Liver (tissue), 10 donors: ENCODE measurements at places on chromosomes 1 and 21.
A peak's percentile ranks its signal among the peaks of the same experiment; 100 is the strongest.

GRCh38 chr21:34983680-34984086 is 65.4 kb downstream of the RUNX1 start:
- DNase-seq, result no peak

GRCh38 chr1:29249170-29249691 is 12.9 kb downstream of the PTPRU start:
- no peak for DNase-seq

GRCh38 chr1:94231746-94232145 is 5.6 kb downstream of the ARHGAP29 start:
- no peak for DNase-seq

DNA sequence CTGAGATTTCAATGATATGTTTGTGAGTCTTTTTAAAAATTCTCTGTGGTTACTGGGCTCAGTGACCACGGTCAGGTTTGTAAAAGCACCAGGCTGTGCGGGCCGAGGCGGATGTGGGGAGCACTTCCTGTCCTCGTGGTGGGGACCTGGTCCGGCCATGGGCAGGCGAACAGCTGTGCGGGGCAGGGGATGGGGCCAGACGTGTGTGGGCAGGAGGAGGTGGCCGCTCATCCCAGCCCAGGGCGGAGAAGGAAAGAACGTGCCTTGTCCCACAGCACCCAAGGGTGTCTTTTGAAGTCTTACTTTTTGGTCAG is 5.2 kb upstream of the OXCT2 start:
- DNase-seq, result no peak

- no peak for DNase-seq
Observed at GRCh38 chr1:201506092-201506491, 831 bp downstream of the CSRP1 start.

GRCh38 chr1:222552882-222553281 is 5.0 kb upstream of the HHIPL2 start:
- DNase-seq, result no peak

- DNase-seq, result no peak
Observed at GRCh38 chr21:45617021-45617921, 26.3 kb upstream of the PCBP3 start.

DNA sequence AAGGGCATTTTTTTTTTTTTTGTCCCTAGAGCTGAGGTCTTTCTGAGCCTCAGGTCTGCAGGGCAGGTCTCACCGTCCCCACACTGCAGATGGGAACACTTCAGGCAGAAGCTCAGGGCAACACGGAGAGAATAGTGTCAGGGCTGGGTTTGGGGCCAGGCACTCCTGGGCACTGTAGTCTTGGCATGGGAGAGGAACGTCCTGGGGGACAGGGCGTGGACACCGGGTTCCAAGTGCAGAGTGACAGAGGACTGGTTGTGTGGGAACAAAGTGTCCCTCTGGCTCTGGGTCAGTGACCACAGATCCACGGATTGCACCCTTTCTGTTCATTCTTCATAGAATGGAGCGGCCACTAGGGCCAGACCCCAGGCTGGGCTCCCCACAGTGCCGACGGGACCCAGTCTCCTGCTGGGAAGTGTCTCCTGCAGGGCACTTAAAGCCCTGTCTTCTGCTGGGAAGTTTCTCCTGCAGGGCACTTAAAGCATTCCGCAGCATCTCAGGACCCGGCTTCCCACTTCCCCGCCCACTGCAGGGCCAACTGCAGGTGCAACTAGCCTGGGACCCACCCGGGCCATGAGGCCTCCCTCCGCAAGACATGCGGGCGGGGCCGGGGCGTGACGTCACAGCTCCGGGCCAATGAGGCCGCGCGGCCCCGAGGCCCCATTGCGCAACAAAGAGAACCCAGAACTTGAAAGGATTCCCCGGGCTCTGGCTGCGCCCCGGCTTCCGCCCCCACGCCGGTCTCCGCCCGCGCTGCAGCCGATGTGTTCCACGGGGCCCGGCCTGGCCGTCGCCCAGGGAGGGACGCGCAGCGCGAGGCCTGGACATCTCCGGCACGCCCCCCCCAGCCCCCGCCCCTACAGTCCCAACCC is 1.2 kb downstream of the GPR153 start:
- DNase-seq, result peak; percentile 57

DNA sequence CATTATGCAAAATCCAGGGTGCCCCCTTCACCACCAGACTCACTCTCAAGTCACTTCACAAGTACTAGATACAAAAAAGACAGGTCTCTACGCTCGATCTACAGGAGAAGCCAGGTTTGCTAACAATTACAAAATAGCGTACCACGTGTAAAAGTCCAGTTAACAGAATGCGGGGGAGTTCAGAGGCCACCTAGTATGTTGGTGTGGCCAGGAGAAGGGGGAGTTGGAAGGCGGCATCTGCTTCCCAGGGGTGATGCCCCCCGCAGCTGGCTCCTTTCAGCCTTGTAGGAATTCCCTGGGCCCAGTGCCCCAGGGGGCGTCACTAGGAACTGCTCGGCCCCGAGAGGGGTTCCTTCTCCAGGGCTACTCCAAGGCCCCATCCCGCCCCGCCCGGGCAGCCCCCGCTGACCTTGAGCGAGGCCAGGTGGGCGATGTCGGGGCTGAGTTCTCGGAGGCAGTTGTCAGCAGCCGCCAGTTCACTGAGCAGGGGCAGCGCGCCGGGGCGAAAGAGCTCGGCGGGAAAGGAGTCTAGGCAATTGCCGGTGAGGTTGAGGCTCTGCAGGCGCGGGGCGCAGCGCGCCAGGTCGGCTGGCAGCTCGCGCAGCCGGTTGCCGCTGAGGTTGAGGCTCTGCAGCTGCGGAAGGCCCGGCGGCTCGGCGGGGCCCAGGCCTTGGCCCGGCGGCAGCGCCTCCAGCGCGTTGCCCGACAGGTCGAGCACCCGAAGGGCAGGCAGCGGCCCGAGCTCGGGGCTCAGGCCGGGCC is 664 bp downstream of the LRRC47 start:
- DNase-seq, result no peak

DNA sequence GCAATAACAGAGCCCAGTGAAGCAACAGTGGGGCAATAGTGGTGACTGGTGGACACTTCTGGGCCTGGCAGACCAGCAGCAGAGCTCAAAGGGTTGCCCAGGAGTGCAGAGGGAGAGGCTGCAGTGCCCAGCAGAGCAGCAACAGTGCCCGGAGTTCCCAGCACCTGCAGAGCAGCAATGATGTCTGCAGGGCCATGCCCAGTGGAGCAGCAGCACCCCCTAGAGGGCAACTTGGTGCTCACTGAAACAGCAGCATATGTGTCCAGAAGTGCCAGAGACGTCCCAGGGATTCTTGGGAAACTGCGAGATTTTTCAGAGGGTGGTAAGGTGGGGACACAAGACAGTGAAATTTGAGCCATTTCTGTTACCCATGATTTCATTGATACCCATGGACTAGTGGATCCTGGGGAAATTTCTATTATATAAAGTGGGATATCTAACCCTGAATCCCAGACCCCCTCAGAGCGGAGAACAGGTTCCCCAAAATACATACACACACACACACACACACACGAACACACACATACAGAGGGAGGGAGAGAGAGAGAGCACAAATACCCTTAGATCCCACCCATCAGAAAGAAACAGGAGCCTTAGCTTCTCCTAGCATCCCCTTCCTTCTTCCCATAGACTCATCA is 156.9 kb upstream of the GJB5 start:
- peak; percentile 76 for DNase-seq

GRCh38 chr1:107990606-107991005 is 25.6 kb upstream of the VAV3 start:
- no peak for DNase-seq

DNA sequence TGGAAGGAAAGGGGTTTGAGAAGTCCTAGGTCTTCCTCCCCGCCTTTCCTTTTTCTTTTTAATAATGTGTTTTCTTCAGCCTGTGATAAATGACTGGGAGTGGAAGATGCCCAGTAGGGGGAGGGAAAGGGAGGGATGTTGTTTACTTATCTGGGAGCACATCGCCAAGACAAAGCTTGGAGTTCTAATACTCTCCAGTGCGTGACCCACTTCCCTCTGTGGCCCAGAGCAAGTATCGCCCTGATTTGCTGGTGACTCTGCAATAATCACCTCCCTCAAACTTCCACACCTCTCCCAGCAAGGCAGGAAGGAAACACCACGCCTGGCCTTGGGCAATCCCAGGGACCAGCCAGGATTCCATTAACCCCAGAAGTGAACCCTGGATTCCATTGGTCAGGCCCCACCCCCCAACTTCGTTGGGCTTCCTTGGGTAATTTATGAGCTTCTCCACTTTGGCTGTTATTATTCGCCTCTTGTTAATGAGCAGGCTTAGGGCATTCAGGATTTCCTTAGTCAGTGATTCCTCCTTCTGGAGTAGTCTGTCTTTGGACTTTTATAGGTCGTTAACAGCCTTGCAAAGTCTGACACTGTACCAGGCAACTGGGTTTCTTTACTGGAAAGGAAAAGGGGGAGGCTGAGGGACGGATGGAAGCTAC is 24.3 kb upstream of the GRHL3 start:
- DNase-seq, result no peak

DNA sequence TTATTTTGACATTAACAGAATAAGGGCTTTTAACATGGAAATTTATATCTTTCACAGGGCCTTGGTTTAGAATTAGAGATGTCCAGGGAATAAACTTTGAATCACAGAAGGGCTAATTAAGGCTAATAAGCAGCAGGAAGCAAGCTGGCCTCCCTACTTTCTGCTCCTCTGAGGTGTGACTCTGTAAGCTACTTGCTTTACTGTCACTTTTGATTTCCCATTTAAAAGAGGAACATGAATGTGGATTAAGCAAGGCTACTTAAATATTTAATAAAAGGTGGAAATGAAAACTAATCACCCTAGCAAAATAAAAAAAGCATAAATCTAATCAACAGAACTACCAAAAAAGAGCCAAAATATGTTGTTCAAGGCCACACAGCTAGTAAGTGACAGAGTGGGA is 28.9 kb upstream of the CD5L start:
- no peak for DNase-seq

- no peak for DNase-seq
Observed at GRCh38 chr1:223515421-223515820, 122.2 kb downstream of the CCDC185 start.

DNA sequence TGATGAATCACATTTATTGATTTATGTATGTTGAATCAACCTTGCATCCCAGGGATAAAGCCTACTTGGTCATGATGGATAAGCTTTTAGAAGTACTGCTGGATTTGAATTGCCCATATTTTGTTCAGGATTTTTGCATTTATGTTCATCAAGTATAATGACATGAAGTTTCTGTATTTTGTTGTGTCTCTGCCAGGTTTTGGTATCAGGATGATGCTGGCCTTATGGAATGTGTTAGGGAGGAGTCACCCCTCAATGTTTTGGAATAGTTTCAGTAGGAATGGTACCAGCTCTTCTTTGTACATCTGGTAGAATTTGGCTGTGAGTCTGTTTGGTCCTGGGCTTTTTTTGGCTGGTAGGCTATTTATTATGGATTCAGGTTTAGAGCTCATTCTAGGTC is 1643.1 kb upstream of the B3GALT2 start:
- DNase-seq, result no peak

- DNase-seq, result no peak
Observed at GRCh38 chr1:24564695-24565094, 8.8 kb downstream of the NCMAP start.

DNA sequence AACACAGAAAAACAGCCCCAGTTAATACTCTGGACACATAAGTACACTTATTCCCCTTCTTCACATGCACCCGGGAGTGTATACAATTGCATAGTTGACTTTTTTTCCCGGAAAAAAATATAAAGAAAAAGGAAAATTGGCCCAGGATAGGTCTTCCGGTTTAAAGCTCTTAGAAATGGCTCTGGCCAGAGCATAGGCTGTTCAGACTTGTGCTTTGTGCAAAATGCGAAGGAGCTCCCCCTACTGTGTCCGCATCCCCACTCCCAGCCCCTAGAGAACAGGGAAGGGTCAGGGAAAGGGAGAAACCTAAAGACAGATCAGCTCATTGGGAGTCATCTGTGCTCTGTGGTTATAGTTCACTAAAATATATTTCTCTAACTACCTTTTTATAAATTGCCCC is 5.5 kb upstream of the MTMR11 start:
- DNase-seq, result no peak

DNA sequence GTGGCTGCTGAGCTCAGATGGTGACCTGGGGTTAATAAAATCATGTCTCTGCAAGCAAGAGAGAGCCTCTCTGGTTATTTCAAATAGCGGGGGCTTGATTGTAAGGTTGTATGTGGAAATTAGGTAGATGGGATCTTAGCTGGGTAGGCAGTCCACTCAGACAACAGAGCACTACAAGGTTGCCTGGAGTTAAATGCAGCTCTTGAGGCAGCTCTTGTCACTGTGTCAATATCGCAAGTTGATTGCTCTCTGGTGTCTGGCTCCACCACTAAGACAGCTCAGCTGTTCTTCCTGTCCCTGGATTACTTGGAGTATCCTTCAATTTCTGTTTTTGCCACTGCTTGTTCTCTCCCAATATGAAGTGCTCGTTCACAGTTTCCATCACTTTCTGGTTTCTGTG is 93.8 kb downstream of the C21orf91 start:
- DNase-seq, result no peak

DNA sequence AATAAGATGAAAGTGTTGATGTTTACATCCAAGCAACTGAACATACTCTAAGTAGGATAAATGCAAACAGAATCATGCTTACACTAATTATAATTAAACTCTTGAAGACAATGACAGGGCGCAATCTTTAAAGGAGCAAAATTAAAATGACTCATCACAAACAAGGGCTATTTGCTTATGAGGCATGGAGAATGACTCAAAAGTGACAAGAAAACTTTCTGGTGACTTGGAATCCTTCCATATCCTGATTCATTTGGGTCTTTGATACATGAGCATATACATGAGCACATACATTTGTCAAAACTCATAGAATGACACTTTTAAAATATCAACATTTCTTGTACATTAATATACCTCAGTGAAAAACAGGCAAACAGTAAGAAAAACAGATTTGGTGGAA is 1632.3 kb downstream of the KCNT2 start:
- DNase-seq, result no peak
